ENCODE measurements at places on chromosomes 5 and 9.

DNA sequence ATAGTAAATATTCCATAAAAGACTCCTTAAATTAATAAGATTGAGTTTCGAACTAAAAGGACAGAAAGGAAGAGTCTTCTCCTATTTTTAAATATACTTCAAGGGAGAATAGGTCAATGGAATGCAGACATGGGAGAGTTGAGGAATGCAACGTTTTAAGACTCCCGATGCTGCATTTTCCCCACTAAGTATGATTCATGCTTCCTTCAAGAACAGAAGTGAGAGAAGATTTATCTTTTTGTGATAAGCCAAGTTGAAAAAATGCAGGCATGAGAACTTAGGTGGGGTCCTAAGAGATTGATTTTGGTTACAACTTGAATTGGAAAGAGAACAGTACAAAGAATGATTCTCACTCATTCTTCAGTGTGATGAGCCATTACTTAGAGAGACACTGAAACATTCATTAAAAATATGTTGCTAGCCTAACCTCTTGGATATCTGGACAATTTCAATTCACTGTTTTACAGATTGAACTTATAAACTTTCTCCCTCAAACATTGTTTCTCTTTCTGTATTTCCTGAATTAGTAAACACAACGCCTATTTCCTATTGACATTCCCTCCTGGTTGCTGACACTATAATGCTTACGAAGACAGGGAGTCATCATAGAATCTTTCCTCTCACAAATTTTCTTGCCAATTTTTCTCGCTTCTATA is 1666.1 kb upstream of the WWC1 start:
- no peak for DNase-seq

- DNase-seq = no peak
Observed at GRCh38 chr5:61409568-61409967, 77.5 kb downstream of the ZSWIM6 start.

DNA sequence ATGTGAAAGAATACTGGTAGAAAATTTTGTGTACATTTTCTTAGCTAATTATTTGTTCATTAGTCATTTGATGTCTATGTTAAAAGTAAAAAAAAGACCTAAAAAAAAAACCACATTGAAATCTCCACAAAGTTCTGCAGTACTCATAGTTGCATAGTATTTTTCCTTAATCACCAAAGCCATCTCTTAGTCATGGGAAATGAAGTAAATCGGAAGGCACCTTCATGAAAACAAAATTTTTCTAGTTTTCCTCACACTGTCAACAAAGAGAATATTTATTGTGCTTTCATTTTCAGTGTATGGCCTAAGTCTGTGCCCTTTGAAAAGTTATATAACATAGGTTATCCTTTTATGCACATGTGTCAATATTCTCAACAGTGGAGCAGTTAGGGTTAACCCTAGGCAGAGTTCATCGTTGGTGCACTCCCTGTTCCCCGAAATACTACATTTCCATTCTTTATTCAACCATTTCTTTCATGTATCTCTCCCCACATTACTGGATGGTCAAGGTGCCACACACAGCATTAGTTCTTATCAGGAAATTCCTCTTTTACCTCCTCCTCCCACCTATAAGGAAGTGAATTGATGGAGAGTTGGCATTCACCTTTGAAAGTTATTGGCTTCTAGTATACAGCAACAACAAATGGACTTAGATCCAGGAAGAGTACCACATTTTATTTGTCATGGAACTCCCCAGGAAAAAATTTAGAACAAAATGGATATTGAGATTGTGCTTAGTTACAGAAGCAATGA is 93.1 kb downstream of the NUDT12 start:
- DNase-seq = no peak

DNA sequence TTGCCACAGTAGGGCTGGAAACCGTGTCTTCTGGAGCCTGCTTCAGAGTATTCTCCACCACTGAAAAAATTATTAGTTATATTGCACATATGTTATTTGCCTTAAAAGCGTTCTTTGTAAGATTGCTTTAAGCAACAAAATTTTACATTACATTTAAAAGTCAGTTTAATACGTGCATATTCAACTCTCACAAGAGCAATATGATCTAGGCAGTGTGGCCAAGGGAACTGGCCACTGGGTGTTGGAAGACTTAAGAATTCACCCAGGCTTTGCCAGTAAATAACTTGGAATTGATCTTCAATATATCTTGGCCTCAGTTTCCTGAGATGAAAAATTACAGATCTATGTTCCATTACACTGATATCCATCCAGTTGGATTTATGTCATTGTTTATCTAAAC is 694.4 kb downstream of the EFNA5 start:
- DNase-seq = no peak

GRCh38 chr5:68449380-68449779 is 233.8 kb downstream of the PIK3R1 start:
- DNase-seq = no peak

DNA sequence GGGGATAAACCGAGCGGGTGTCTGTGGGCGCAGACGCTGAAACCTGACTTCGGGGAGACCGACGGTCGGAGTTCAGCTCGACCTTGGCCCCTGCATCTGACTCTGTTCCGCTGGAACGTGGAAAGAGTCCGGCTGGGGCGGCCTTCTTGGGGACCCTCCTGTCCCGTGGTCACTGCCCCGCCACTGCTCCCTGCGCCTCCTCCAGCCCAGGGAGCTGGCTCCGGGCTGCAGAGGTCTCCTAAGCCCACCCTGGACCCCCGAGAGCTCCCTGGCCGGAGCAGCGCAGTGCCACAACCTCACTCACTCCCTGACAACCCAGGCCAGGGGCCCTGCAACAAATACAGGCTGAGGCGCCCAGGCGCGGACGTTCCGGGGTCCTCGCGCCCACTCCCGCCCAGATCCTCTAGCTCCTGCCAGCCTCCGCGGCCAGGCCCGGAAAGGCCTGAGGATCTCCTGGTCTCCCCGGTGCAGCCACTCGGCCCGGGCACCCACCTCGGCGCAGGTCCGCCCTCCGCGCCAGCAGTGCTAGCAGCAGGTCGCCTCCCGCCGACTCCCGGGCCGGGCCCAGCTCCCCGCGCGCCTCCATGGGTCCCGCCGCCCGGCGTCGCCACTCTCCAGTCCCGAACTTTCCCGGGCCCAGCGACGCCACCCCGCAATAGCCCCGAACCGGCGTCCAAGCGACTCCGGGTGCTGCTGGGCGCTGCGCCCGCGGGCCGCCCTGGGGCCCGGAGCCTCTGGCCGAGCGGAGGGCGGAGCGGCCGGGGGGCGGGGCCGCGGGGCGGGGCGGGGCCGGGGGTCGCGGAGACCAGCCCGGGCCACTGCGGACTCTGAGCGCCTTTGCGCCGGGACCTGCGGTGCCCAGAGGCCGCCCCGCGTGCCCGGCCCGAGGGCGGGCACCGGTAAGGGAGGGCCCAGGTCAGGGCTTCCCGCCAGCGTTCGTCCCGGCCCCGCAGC is 2.2 kb downstream of the LHX3 start:
- DNase-seq = no peak

DNA sequence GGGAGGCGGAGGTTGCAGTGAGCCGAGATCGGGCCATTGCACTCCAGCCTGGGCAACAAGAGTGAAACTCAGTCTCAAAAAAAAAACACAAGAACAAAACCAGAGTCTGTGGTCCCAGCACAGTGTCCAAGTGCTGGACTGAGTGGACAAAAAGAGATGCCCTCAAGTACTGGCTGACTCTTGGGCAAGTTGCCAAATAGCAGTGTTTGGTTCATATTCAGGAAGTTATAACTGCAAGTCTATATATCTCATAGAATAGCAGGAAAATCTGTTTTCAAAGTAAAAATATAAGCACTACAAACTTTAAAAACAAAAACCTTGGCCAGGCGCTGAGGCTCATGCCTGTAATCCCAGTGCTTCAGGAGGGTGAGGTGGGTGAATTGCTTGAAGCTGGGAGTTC is 7.3 kb downstream of the HABP4 start:
- DNase-seq = no peak

DNA sequence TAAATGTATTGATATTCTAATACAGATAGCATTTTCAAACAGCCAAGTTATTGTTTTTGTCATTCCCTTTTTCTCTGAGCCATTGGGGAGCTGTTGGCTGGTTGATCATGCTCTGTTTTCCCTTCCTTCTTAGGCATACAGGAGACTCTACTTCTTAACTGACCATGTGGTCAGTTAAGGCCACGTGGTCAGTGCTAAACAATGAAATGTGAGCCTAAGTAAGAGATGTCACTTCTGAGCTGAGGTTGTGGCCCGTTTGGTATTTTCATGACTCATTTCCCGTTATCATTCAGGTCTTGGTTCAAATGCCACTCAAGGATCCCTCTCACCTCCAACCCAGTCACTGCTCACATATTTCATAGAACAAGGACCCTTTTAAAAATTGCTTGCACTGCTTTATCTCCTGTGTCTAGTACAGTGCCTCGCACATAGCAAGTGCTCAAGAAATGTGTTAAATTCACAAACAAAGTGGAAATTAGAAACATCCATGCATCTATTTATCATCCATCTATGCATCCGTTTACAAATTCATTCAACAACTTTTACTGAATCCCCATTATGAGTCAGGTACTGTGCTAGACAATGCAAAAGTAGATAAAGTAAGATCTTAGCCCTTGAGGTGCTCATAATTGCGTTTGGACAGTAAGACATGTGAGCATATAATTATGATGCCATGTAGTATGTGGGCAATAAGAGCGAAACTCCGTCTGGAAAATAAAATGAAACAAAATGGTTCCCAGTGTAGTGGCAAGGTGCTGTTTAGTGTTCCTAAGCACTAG is 50.7 kb downstream of the ARRDC3 start:
- DNase-seq = no peak

DNA sequence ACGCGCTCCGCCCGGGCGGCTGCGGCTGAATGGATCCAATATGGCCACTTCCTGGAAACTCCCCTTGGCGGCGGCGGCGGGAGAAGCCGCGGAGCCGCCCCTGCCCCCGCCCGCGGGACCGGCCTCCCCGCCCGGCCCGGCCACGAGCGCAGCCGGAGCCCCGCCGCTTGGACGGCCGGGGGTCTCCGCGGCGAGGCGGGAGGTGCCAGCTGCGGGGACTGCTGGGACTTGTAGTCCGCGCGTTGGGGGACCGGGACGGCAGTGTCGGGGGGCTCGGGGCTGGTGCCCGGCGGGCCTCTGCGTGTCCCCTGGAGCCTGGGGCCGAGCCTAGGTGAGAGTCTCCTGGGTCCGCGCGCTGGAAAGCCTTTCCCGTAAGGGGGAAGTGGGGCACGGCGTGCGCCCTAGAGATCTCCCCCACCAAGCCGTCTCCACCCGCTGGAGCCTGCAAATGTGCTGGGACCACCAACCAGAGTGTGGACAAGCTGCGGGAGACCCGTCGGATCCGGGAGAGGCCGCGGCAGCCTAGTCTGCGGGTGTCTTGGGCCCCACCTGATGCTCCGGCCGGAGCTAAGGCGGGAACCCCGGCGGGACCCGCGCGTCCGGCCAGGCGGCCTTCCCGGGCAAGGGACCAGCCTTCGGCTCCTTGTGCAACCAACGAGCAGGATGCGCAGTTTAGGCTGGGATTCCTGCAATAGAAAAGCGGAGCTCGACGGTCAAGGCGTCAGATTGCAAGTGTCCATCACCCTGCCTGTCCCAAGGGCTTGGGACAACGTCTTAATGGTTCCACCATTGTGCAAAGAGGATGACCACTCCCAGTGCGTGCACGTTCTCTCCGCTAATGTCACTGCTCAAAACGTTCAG is at the start of gene SEPTIN8:
Gene SEPTIN8, minus strand, starts transcription at position 31 of the 861 bp plus-strand sequence. CDS start 102 bp downstream, outside the sequence.
- DNase-seq = no peak

- DNase-seq = no peak
Observed at GRCh38 chr9:114483499-114483898, 21.8 kb downstream of the WHRN start.

DNA sequence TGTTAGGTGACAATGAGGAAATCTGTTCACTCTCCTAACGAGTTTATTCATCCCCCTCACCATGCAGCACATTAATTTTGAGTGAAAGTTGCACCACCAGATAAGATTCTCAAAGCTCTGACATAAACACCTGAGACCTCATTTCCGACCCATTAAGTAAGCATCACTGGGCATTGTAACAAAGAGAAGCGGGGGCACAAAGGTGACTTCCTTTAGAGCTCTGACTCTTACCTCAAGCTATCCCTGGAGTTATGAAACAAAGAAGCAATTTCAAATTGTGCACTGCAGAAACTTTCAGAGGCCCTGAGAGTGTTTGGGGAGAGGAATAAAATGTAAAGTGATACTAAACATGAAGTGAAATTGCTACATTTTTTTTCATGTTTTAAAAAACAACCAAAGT is 29.5 kb downstream of the C5orf15 start:
- DNase-seq = no peak

Data from activated T-helper 1 cell treated with anti-CD3 and anti-CD28 coated beads, Interleukin-2, amount 50 U/mL, for 16 hours (primary cell).